ENCODE measurements at places on chromosomes 6 and 20. TPM values are rescaled to one million over a fixed set of nuclear protein-coding genes. Genes with fewer than 3 reads are reported as not detected.

- peaks cover 14% of the 10 kb centered on the region for H3K4me1 ChIP-seq
- H3K4me3 ChIP-seq, result no peak overlapping the region
- DNase-seq, result no peak
- peaks cover 17% of the 10 kb centered on the region for H3K36me3 ChIP-seq
- no peak overlapping the region for H3K27ac ChIP-seq
Measured at GRCh38 chr6:132388291-132388690, 13.0 kb downstream of the MOXD1 start.

- H3K27ac ChIP-seq, result no peak overlapping the region
- peaks cover 14% of the 10 kb centered on the region for H3K4me1 ChIP-seq
- DNase-seq, result no peak
Measured at GRCh38 chr6:145214570-145214969, 520.8 kb downstream of the EPM2A start.

- no peaks in the 10 kb centered on the region for H3K4me1 ChIP-seq
- no peak overlapping the region for H3K27ac ChIP-seq
- H3K4me3 ChIP-seq, result no peak overlapping the region
- H3K27me3 ChIP-seq, result peaks cover 28% of the 10 kb centered on the region
- DNase-seq, result no peak
Measured at GRCh38 chr20:42093542-42094440, 475.6 kb upstream of the CHD6 start.

CGAS gene
- total RNA-seq, result 0.52 TPM
